ENCODE measurements at places on chromosomes 16 and 17.

GRCh38 chr16:8655184-8655717 is 19.2 kb upstream of the ABAT start:
- peak; percentile 45 for DNase-seq

DNA sequence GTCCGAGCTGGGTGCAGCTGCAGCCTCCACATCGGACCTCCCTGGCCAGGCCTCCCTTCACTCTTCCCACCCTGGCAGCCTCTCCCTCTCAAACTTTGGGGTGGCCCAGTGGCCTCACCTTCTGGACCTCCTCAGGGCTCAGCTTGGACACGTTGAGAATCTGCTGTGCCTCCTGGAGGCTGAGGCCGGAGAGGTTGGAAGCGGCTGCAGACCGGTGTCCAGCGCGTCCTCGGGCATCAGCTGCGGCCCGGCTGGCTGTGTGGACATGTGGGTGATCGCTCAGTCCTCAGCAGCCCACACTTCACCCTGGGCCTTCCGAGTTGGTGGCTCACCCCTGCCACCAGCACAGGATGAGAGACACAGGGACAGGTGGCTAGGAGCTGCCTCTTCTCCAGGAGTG is 9.9 kb downstream of the PAM16 start:
- no peak for DNase-seq

- DNase-seq = no peak
These were observed 397.5 kb downstream of the CPPED1 start for GRCh38 chr16:12406158-12406557.

DNA sequence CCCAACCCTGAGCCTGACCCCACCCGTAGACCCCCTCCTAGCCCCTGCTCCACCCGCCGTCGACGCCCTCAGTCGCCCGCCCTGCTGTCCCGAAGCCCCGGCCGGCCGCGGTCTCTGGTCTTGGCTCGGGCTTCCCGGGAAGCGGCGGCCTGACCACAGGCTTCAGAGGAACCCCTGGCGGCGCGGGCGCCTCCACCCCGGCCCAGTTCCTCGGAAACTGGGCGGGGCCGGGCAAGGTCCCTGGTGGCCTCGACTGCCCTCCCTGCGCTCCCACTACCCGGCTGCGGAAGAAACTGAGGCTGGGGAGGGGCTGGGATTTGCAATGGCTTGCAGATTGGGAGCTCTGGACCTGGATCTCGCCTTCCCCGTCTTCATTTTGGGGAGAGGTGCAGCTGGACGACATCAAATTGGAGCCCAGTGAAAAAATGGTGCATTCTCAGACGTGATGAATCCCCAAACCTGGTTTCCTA is 692 bp upstream of the SOCS1 start:
- DNase-seq = peak; percentile 79

GRCh38 chr16:14465799-14466198 is 164.3 kb downstream of the PARN start:
- DNase-seq = no peak

GRCh38 chr16:82874672-82875071 is 247.9 kb downstream of the CDH13 start:
- DNase-seq = no peak

- peak; percentile 5 for DNase-seq
These were observed 103.5 kb upstream of the KIF2B start for GRCh38 chr17:53719229-53719628.

- no peak for DNase-seq
These were observed 7.1 kb upstream of the ERCC4 start for GRCh38 chr16:13912891-13913290.

GRCh38 chr16:57611181-57611580 is 17.2 kb upstream of the ADGRG1 start:
- no peak for DNase-seq

GRCh38 chr16:75624921-75625334 is 1.8 kb upstream of the ADAT1 start:
- DNase-seq = peak; percentile 34

DNA sequence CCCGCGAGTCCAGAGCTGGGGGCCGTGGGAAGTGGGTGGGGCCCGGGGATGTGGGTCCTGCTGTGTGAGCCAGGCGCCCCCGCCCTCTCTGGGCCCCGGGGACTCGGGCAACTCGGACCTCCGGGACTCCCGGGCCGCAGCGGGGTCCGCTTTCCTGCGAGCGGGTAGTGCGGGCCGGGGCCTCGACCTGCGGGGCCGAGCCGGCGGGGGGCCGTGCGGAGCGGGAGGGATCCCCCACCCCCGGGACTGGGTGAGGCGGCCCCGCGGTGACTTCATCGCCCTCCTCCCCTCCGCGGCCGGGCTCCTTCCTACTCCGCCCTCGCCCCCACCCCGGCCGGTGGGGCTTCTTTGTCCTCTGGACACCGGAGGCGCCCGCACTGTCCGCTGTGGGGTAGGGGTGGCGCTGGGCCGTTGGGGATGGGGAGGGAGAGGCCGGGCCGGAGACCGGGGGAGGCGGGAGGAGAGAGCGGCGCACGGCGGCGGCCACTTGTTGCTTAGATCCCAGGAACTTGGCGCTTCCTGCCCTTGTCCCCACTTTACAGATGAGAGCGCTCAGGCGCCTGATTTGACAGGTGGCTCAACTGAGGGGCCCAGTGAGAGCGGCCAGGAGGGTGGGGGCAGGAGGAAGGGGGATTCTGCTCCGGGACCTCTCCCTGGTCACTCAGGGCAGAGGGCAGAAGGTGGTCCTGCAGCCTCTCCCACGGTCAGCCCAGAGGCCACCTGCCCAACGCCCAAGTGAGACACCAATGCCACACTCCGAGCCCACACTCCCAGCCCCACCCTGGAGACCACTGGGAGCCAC is 874 bp downstream of the CMTM3 start:
- DNase-seq = peak; percentile 52

GRCh38 chr17:50346313-50347116 is 589 bp downstream of the XYLT2 start:
- DNase-seq = no peak

- no peak for DNase-seq
These were observed 160.0 kb upstream of the TNRC6C start for GRCh38 chr17:77798481-77798880.

GRCh38 chr16:3771513-3771912 is 54.2 kb upstream of the TRAP1 start:
- peak; percentile 72 for DNase-seq

DNA sequence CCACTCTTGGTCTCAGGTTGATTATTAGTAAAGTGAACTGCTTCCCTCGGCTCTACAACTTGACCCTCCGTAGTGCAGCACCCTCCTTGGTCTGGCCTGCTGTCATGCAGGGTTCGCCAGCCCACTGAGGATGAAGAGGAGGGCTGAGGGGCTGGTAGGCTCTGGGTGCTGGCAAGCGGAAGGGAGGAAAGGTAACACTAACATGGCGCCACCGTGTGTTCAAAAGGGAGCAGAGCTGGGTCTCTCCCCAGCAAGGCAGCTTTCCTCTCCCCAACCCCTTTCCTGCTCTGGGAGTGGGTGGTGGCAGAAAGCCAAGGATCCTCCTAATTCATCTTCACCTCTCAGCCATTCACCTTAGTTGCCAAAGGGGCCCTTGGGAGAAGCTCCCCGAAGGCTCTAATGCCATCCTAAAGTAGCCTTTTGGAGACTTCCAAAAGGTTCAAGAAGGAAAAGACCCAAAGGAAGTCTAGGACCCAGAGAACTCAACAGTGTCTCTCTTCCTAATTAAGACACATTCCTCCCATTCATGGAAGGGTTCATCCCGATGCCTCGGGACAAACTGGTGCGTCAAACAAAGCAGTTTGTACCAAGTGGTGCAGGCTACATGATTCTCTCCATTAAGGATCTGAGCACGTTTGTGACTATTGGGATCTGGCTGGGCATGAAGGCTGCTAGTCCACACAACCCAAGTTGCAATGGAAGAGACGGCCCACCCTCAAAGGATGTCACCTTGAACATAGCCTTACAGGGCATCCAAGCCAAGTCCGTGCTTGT is 90.8 kb upstream of the TOB1 start:
- peak; percentile 52 for DNase-seq

DNA sequence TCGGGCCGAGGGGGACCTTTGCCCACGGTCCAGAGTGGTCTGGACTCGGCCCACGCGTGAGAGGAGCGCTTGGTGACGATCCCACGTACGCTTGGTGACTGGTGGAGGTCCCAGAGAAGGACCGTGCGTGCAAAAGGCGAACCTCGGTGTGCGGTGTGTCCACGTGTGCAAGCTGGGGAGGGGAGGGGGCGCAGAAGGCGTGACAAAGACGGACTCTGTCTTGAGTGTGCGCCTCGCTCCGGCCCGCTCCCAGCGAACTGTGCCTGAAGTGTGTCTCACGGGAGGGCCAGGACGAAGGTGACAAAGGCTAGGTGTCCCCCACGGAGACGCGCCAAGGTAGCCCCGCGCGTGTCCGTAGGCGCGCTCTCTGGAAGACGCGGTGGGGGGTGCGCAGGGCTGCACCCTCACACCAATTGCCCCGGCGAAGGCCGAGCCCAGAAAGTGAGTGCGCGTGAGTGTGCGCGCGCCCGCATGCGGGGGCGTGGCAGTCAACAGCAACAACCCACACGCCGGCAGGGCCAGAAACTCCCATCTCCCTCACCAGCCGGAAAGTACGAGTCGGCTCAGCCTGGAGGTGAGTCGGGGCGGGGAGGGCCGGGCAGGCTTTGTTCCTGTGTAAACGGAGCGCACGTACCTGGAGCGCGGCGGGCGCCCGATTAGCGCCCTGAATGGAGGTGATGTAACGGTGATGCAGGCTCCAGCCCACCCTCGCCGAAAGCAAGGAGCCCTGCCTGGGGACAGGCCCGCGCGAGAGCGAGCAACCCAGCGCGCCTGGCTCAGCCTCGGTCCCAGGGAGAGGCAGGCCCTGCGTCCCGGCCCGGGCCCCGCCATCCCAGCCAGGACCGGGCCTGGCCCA is at the start of gene GPRC5C:
GPRC5C (plus strand) TSS at position 521 of the 856 bp plus-strand sequence. CDS start 7,689 bp downstream, outside the sequence.
- DNase-seq = peak; percentile 83

DNA sequence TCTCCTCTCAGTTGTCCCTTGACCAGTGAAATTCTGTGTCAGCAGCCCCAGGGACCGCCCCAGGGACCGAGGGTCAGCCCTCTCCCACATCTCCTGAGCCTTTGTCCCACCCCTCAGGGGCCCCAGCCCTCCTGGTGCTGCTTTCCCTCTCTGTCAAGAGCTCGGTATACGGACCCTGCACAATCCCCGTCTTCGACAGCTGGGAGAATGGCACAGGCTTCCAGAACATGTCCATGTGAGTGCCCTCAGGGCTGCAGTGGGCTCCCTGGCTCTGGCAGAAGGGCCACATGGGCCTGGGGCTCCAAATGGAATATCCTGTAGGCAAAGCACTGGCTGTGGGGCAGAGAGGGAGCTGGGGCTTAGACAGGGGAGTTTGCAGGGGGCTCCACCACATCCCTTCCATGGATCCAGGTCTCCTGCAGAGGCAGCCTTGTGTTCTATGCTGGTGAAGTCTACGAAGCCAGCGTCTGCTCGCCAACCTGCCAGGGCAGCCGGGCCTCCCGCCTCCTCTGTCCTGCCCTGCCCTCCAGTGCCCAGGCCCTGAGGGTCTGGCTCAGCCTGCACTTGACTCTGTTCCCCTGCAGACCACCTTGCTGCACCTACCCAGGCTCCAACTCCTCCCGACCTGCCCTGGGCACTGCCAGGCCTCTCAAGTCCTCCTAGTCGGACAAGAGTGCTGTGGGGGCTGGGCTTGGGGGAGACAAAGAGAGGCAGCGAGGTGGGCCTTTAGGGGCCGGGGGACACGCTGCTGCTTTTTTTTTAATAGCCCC is 28.0 kb downstream of the ADGRG5 start:
- DNase-seq = no peak

GRCh38 chr17:74089869-74090464 is 113.5 kb upstream of the RPL38 start:
- DNase-seq = peak; percentile 24

- no peak for DNase-seq
These were observed 14.9 kb upstream of the ADGRG1 start for GRCh38 chr16:57613514-57613913.

DNA sequence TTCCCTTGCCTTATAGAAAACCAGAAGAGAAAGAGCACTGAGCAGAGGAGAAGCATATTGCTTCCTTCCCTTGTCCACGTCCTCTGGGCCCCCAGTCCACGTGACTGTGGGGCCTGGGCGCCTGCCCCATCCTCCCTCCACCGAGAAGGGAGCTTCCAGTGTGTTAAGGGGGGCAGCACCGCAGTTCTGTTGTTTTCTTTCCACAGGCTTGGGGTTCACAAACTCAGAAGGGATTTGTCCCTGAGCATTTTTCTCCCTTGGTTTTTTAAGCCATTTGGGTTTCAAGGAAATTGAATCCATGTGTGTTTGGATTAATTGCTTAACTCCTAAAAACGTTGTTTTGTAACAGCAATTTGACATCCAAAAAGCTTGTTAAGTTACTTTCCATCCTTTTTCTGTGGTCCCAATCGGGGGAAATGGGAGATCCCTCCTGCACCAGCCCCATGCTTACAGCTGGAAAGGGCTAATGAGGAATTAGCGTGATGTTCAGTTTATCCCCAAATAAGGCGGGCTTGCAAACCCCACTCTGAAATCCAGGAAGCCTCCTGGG is 347.5 kb upstream of the TNRC6C start:
- DNase-seq = no peak

GRCh38 chr16:16972831-16973230 is 497.9 kb downstream of the XYLT1 start:
- no peak for DNase-seq

GRCh38 chr17:80921159-80921558 is 70.5 kb upstream of the CHMP6 start:
- DNase-seq = no peak

DNA sequence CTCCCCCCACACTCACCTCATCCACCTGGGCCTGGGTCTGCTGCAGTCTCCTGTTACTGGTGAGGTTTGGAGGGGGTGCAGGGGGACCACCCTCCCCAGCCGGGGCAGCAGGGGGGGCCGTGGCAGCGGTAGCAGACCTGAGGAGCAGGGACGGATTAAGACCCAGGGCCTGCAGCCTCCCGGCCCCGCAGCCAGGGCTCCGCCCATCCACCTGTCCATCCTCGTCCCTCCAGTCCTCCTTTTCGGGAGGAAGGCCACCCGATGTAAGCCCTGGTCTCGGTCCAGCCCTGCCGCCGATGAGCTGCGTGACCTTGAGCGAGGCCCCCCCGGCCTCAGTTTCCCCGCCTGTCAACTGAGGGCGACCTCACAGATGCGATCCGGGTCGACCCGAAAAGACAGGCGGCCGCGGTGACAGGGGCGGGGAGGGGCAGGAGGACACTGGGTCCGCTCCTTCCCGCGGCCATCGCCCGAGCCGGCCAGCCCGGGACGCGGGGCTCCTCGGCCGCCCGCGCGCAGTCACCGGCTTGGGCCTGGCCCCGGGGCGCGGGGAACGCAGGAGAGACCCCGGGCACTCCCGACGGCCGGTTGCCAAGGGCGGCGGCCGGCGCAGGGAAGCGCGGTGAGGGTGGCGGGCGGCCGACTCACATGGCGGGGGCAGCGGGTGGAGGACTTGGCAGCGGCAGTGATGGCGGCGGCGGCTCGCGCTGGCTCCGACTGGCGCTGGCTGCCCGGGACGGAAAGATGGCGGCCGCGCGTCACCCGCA is at the start of gene VAMP2:
VAMP2 (minus strand) TSS at position 716 of the 764 bp plus-strand sequence; CDS start at position 647, 69 bp downstream.
- peak; percentile 49 for DNase-seq

Data from RPMI7951 (cell line).